Vagina (tissue), 2 donors: ENCODE measurements at places on chromosomes 5 and 9.

DNA sequence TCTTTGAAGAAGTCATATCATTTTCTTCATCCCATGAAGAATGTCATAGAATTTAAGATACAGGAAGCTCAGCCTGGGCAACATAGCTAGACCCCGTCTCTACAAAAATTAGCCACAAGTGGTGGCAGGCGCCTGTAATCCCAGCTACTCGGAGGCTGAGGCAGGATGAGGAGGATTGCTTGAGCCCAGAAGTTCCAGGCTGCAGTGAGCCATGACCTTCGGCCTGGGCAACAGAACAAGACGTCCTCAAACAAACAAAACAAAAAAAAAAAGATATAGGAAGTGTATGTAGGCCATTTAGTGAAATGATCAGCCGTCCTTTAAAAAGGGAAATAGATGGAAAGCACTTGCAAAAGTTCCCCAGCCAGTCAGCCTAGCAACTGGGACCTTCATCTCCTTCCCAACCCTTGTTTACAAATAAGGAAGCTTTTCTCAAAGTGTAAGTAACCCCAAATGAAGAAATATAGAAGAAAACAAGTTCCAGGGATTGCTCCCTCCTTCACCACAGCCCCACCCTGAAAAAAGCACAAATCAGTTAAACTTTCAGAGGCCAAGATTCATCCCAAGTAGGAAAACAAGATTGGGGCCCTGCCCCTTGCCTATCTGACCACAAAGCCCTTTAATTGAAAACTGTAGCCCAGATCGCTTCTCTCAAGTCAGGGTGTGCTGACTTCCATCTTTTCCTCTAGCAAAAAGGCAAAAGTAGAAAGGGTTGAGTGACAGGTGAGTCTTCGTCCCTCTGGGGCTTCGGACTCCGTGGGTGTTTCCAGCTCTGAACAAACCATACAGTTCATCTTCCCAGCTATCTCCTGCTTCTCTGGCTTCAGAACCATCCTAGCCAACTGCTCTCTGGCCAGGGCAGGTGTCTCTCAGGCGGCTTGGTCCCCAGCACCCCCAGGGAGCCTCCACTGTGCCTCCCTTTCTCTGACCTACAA lies 1.2 kb downstream of the SLC31A2 start:
- no peak for DNase-seq

GRCh38 chr5:42074353-42074752 lies 149.3 kb downstream of the FBXO4 start:
- DNase-seq: no peak

DNA sequence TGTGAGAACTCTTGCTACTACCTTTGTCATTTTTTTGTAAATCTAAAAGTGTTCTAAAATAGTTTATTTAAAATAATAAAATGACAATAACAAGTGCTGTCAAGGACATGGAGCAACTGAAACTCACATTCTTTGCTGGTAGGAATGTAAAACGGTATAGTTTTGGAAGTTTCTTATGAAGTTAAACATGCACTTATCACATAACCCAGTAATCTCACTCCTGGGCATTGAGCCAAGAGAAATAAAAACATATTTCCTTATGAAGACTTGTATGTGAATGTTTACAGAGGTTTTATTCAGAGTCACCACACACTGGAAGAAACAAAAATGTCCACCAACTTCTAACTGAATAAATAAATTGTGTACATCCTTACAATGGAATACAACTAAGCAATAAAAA lies 46.0 kb upstream of the COL15A1 start:
- DNase-seq: no peak

- DNase-seq: no peak
Measured at GRCh38 chr9:71685394-71685793, 82.9 kb downstream of the CEMIP2 start.
